K562 (cell line): ENCODE measurements at places on chromosomes 5 and 9. TPM values are rescaled to one million over a fixed set of nuclear protein-coding genes. Genes with fewer than 3 reads are reported as not detected.

DNA sequence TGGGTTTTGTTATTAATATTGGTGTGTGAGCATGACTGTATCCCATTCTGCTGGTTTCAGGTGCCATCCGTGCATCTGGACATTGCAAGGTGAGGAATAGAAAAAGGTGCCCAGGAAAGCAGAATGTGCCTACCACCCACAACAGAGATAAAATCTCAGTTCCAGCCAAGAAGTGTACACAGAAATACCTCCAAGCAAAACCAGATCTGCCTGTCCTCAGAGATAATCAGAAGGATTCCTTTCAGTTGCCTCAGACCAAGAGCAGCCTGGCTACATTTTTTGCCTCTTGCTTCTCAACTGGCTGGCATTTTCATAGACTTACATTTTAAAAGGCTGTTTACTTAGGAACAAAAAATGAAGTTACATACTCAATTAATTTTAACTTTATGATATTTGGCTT lies 12.1 kb upstream of the ABLIM3 start:
- no peak for DNase-seq
- no peak overlapping the region for H3K27ac ChIP-seq
- H3K27me3 ChIP-seq = peaks cover 7% of the 10 kb centered on the region; the same call in 2 of the 3 replicates
- no peak overlapping the region for H3K4me3 ChIP-seq
- H3K4me1 ChIP-seq = peaks cover 4% of the 10 kb centered on the region

The SLC34A3 gene
- not detected in 2 replicates for total RNA-seq

The BOD1 gene
- total RNA-seq = 17.9 and 22.0 TPM in 2 replicates

DNA sequence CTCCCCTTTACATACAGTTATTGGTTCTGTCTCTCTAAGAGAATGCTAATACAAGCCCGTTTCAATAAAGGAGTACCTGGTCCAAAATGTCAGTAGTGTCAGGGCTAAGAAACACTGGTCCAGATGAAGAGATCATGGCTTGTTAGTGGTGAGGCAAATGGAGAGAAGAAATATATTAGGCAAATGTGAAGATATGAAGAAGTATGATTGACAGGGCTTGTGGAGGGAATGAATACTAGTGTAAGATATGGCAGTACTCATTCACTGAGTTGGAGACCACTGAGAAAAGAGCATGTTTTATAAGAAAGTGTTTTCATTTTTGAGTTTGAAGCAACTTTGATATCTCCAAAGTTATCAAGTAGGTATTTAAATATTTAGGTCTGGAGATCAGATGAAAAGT lies 290.5 kb upstream of the MEF2C start:
- H3K27ac ChIP-seq = no peak overlapping the region
- DNase-seq = no peak
- no peak overlapping the region for H3K4me3 ChIP-seq

- H3K27ac ChIP-seq = no peak overlapping the region
- no peaks in the 10 kb centered on the region for H3K36me3 ChIP-seq
- DNase-seq = no peak
- no peaks in the 10 kb centered on the region for H3K4me1 ChIP-seq
These were observed 120.2 kb downstream of the PDE4D start for GRCh38 chr5:59773294-59773693.

DNA sequence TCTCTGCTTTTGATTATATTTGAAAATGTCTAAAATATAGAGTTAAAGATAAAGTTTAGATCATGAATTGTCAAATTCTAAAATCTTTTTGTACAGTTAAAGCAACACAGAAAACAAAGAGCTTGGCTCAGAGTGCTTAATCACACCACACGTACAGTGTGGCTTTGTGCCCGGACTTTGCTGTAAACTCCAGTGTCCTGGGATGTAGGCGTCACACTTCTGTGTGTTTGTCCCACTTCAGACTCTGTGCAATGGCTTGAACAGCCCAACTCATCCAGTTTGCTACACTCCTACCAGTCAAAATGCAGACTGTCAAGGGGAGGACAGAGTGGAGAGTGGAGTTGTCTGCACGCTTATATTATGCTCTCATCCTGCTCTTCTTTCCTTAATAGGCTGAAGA lies 45.3 kb downstream of the SMARCA2 start:
- peaks cover 35% of the 10 kb centered on the region; the same call in 2 of the 3 replicates for H3K36me3 ChIP-seq
- DNase-seq = no peak
- no peaks in the 10 kb centered on the region for H3K27me3 ChIP-seq
- no peak overlapping the region for H3K27ac ChIP-seq
- H3K4me3 ChIP-seq = no peak overlapping the region
